ENCODE measurements at places on chromosomes 1 and 21. TPM values are rescaled to one million over a fixed set of nuclear protein-coding genes. Genes with fewer than 3 reads are reported as not detected.

The RIPPLY3 gene
- 0.92 TPM for total RNA-seq

The OR2T33 gene
- not detected for total RNA-seq

The LCE1D gene
- not detected for total RNA-seq

The TRIM67 gene
- 0.63 TPM for total RNA-seq

The ARHGEF10L gene
- 29.5 TPM for total RNA-seq

The FAM72D gene
- 1.5 TPM for total RNA-seq
